ENCODE measurements at places on chromosomes 13 and 19. TPM values are rescaled to one million over a fixed set of nuclear protein-coding genes. Genes with fewer than 3 reads are reported as not detected.

GRIN3B gene
- total RNA-seq = 0.11 TPM

SERPINE3 gene
- total RNA-seq = not detected

SLC6A16 gene
- 0.48 TPM for total RNA-seq

ANKRD24 gene
- total RNA-seq = 0.79 TPM

PTPRS gene
- 183 TPM for total RNA-seq

ZNF709 gene
- 1.6 TPM for total RNA-seq

CGB8 gene
- 5.3 TPM for total RNA-seq

CKM gene
- not detected for total RNA-seq

FFAR3 gene
- total RNA-seq = not detected

PSG1 gene
- total RNA-seq = not detected

IGFL1 gene
- 2.6 TPM for total RNA-seq

KLK14 gene
- 0.35 TPM for total RNA-seq

NKG7 gene
- not detected for total RNA-seq

CRB3 gene
- total RNA-seq = 36.4 TPM

CGB5 gene
- total RNA-seq = 1.9 TPM

ACP5 gene
- total RNA-seq = 6.6 TPM

GALP gene
- total RNA-seq = not detected

ZNF766 gene
- 18.8 TPM for total RNA-seq

MED26 gene
- total RNA-seq = 13.0 TPM

ZNF787 gene
- 51.5 TPM for total RNA-seq

SH3GL1 gene
- 45.8 TPM for total RNA-seq

QPCTL gene
- total RNA-seq = 42.8 TPM

ZNF587B gene
- 21.2 TPM for total RNA-seq

SHISA7 gene
- total RNA-seq = not detected

ATP4A gene
- not detected for total RNA-seq

ZNF382 gene
- 0.55 TPM for total RNA-seq

CGB3 gene
- total RNA-seq = not detected

LRFN3 gene
- total RNA-seq = 14.7 TPM

NTF4 gene
- total RNA-seq = 14.0 TPM

ZNF724 gene
- total RNA-seq = 8.7 TPM

PLVAP gene
- not detected for total RNA-seq

TLE2 gene
- total RNA-seq = 13.7 TPM

LRRC25 gene
- total RNA-seq = not detected

LAIR1 gene
- total RNA-seq = not detected

OR7A5 gene
- total RNA-seq = not detected

PGLYRP2 gene
- total RNA-seq = not detected

All from PC-9 (cell line).